ENCODE measurements at places on chromosomes 6 and 20.
A peak's percentile ranks its signal among the peaks of the same experiment; 100 is the strongest.

GRCh38 chr20:11431621-11432020, 486.1 kb upstream of the BTBD3 start:
- no peak for DNase-seq

- DNase-seq, result no peak
Measured at GRCh38 chr20:36644706-36645095, 1.3 kb downstream of the SLA2 start.

- DNase-seq, result no peak
Measured at GRCh38 chr6:157272372-157272771, 50.9 kb downstream of the TMEM242 start.

- DNase-seq, result no peak
Measured at GRCh38 chr6:89467437-89467836, 34.5 kb downstream of the ANKRD6 start.

GRCh38 chr6:158631678-158632537, 12.6 kb downstream of the DYNLT1 start:
- no peak for DNase-seq

GRCh38 chr20:32886652-32887051, 27.9 kb downstream of the EFCAB8 start:
- DNase-seq, result no peak

- no peak for DNase-seq
Measured at GRCh38 chr6:3088446-3088845, 20.2 kb downstream of the RIPK1 start.

DNA sequence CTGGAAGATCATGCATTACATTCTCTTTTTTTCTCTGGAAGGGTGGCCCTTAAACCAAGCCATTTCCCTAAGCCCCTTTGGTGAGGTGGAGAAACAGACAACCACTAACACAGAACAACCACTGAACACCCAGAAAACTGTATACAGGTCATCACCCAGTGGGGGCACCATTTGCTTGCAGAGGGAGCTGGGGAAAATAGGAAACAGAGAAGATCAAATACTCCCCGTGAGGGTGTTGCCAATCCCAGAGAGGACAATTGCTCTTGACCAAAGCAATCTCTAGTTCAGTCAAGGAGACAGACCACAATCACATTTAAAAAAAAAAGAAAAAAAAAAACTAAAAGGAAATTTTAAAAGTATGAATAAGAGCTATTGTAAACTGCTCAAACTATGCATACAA, 865 bp upstream of the DAAM2 start:
- DNase-seq, result no peak

DNA sequence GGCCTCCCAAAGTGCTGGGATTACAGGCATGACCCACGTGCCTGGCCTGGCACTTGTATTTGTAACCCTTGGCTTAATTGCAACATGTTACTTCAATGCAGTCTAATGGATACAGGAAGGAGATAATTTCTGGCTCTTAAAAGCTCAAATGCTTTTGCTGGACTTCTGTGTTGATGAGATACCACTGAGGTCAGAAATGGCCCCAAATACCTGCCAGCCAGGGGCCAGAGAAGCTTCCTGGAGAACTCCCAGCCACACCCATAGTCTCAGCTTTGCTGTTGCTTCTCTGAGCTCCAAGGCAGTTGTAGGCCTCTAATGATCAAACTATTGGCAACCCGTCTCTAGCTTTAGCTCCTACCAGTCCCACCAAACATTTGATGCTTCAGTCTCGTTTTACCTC, 14.2 kb upstream of the ZNFX1 start:
- DNase-seq, result no peak

GRCh38 chr6:132816660-132817059, 2.3 kb downstream of the RPS12 start:
- no peak for DNase-seq

DNA sequence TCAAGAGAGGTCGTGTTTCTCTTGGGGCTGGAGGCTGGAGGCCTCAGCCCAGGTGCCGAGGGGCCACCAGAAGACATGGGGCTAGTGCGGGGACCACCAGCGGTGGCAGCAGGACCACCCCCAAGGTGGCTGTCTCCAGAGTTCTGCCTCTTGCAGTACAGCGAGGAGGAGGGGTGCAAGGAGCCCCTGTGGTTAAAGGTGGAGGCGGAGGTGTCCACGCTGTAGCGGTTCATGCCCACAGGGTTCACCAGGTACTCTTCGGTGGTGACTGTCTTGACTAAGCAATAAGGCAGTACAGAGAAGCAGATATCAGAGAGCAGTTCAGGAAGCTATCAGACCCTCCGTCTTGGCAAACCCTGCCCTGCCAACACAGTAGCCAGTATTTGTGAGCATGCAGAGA, 103.4 kb downstream of the SCML4 start:
- no peak for DNase-seq

DNA sequence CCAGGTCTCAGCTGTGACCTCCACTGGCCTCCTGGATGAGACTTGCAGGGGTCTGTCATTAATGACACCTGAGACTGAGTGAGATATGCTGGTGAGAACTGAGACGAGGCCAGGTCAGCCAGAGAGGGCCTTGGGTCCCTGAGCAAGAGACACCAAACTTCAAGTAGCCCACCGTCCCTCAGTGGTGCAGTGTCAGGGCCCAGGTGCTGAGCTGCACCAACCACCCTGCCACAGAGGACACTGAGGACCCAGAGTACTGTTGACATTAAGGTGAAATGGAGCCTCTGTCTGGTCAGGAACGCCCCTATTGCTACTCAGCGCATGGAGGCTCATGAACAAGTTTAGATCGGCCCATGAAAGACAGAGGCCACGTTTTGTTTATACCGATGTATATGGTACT, 64.1 kb upstream of the SCP2D1 start:
- DNase-seq, result no peak

DNA sequence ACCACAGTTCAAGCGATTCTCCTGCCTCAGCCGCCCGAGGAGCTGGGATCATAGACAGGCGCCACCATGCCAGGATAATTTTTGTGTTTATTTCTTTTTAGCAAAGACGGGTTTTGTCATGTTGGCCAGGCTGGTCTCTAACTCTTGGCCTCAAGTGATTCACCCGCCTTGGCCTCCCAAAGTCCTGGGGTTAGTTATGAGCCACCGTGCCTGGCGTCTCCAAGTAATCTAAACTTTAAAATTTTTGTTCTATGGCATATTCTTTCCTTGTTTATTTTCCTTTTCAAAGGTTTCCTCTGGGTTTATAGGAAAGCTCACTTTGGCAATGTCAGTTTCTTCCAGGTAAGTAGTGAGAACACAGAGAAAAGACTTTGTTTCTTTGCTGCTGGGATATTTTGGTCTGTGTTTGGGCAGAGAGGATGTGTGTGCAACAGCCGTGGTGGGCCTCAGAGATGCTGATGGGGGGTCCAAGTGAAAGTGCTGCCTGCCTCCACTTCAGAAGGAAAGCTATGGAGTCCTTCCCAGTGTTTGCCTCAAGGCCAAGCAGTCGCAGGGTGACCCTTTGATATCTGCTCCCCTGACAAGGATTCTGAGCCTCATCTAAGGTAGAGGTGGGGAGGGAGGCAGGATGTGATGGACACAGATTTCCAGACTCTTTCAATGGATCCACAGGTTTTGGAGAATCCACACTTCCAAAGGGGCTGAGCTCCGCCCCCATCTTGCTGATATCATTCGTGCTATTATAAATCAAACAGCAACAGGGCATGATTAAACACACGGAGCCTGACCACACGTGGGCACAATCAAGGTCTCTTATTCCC, 2.3 kb downstream of the LRP11 start:
- no peak for DNase-seq

GRCh38 chr6:102114402-102114801, 720.9 kb downstream of the GRIK2 start:
- DNase-seq, result no peak

DNA sequence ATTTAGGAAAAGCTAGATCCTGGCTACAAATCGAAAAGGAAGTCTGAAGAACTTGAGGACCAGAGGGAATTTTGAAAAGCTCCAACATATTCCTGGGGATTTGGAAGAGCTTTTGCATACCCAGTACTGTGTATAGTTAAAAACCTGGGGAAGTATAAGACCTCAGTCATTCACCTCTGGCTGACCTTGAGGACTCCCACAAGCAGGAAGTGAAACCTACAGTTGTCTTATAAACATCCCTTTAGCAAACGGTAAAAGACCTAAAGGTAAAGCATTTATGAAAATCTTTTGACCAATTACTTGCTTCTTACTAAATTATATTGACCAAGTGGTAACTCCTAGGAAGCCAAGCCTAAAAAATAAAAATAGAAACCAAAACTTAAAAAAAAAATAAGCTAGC, 175.0 kb downstream of the HAO1 start:
- DNase-seq, result no peak

DNA sequence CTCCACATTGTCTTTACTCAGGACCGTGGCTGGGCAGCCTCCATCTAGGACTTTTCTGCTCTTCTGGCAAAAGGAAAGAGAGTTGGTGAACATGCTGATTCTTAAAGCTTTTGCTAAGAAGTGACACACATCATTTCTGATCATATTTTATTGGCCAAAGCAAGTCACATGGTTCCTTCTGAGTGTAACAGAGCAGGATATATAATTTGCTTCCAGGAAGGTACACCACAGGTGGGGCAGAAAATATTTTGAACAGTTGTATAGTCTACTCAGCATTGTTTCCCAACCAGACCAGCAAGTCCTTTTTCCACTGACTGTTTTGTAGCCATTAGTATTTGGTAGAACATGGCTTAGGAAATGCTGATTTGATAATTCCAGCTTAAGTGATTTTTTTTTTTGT, 73.5 kb downstream of the AKAP7 start:
- no peak for DNase-seq

GRCh38 chr6:109296971-109297372, 85.3 kb downstream of the CD164 start:
- DNase-seq, result no peak

DNA sequence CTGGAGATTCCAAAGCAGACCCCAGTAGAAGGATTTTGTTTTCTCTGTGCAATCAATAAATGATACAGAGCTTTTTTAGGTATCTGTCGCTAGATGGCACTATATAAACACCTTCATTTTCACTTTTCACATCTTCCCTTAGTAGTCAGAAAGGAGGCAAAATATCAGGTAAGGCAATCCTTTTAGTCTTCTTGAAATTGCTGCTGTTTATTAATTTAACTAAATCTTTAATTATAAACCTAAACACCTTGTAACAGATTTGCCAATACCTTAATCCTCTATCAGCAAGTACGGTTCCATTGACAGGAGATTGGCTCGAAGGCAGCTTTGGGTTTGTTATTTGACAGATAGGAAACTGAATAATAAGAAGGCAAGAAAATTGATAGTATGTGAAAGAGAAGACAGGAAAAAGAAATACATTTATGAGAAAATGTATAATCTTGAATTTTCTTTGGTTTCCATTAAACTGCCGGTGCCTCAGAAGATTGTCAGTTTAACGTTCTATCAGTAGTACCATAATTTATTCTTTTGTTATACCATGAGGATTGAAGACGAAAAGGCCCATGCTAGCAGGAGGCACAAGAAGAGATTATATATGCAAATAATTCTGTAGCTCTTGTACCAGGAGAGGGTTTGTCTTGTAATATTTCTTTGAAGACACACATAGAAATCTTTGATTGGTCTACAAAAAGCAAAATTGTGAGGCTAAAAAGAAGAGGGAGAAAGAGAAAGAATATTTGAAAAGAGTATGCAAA, 23.5 kb upstream of the IBTK start:
- DNase-seq, result no peak

GRCh38 chr6:20661721-20662120, 127.5 kb downstream of the CDKAL1 start:
- DNase-seq, result no peak

DNA sequence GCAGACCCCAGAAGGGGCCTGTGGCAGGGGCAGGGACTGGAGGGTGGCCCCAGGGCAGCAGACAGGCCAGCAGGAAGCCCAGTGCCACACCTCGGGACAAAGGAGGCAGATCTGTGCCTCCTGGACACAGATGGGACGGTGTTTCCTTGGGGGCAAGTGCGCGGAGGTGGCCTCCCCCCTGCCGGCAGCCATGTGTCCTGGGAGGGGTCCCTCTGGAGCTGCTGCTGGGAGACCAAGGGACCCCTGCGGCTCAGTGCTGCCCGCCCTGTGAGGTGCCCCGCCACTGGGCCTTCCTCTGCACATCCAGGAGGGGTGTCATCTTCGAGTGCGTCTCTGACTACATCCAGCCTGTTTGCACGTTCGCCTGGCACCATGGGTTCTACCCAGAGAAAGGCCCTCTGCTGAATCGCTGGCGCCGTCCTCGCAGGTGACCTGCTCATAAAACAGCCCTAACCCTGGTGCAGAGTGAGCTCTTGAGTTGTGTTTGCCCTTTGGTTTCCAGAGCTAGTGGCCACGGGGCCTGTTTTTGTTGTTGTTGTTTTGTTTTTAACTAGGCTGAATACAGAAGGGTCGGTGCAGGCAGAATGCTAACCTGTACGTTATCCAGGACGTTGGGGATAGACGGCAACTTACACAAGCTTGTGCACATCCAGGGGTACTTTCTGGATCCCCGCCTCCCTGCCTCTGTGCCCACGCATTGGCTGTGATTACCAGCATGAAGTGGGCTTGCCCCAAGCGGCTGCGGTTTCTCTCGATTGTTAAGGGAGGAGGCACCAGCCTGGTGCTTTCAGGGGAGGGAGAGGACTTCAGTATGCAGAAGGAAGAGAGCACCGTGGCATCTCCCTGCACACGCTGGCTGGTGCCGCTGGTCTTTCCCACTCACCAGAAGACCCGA, 1.3 kb upstream of the KCNQ2 start:
- DNase-seq, result no peak

DNA sequence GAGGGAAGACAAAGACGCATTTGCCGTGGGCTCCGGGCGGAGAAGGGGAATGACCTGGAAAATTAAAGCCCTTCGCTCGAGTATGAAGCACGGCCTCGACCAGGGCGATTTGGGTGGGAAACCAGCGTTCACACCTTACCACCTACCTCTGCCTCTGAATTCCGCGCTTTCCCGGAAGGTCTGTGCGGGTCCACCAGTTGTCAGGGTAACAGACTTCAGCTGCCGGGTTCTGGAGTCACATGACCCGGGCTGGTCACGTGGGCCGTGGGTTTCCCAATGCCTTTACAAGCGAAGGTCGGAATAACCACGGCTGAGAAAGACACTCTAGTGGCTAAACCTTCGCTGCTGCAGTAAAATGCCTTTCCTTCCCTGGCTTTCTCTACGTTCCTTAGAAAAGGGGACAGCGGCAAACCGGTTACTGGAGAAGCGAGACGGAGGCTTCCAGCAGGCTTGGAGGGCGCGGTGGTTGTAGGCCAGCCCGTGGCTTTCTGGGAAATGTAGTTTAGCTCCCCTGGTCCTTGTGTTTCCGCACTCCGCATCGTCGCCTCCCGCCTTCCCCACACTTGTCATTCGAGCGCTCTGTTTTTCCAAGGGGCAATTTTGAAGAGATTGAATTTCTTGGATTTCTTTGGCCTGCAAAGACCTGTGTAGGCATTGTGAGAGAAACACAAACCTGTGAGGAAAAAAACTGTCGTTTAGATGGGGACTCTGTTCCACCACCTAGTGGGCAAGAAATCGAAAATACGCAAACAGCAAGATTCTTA, at the start of gene CEP162:
Gene CEP162 (minus strand): TSS at position 210 of the 764 bp plus-strand sequence. CDS start 1,250 bp downstream, outside the sequence.
- DNase-seq, result peak; percentile 73

GRCh38 chr6:126233192-126233591, 106.7 kb upstream of the CENPW start:
- no peak for DNase-seq

GRCh38 chr6:31776485-31776988, 591 bp downstream of the VWA7 start:
- no peak for DNase-seq

GRCh38 chr6:109306733-109307132, 75.5 kb downstream of the CD164 start:
- no peak for DNase-seq
